Daoy (cell line): ENCODE measurements at places on chromosomes 12 and 14. TPM values are rescaled to one million over a fixed set of nuclear protein-coding genes. Genes with fewer than 3 reads are reported as not detected.
A peak's percentile ranks its signal among the peaks of the same experiment; 100 is the strongest.

- no peak for DNase-seq
Measured at GRCh38 chr14:69664865-69665526, 53.6 kb downstream of the SUSD6 start.

GRCh38 chr12:58242796-58243630 lies 301.6 kb downstream of the ATP23 start:
- DNase-seq = peak; percentile 35

DNA sequence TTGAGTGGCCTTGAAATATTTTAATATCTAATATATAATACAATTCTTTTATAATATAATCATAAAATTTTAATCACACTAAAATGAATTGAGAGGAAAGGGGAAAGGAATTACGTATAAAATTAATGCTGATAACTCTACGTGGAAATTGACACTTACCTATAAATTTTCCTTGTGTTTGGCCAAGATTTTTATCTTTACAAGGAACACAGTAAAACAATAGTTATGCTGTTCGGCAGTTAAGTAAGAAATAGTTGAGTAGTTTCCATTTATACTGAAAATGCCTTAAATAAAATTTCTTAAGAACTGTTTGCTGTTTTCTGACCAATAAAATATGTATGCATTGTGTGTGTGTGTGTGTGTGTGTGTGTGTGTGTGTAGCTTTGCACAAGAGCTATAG lies 294.4 kb downstream of the LRFN5 start:
- DNase-seq = no peak

DNA sequence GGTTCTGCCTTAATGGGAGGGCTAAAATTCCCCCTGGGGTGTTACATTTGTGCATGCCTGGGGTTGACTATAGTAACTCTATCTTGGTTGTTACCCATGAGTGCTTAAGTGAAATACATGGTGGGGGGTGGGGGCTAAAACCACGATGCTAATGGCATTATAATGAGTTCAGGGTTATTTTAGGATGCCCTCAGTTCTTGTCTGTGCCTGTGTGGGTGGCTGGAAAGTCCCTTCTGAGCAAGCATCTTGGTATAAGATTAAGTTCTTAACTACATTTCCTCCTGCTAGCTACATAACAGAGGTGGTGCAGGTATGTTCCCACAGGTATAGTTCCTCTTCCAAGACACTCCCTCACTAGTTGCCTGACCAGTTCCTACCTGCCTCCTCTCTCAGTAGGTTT lies 822.3 kb downstream of the LRFN5 start:
- DNase-seq = peak; percentile 21

DNA sequence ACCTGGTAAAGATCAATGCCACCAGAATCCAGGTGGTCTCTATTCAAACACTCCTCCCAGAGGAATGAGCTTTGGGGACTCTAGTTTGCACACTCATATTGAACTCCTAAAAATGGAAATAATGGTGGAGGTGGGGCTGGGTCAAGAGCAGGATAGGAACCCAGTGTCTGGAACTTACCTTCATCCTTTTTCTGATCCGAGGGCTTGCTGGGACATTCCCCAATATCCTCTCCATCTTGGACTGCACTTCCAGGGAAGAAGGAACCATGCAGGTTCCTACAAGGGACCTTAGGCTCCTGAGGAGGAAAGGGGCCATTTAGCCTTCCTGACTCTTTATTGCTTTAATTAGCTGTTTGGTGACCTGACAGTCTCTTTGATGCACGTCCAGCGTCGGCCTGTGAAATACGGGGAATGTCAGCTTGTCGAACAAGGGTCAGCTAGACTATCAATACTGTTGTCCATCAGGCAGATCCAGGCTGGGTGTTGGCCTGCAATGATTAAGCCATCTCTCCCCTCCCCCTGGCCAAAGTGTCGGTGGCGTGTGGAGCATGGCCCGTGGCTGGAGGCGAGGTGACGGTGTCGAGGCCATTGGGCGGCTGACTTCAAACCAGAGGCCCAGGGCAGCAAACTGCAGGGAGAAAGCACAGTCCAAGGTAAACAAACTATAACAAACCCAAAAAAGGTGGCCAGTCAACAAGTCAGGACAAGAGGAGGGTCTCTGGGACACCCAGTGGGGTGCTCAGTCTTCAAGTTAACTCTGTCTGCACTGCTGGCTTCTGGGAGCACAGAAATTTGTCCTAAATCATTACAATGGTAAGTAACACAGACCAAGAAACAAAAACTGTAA lies 405.2 kb upstream of the TBX3 start:
- DNase-seq = no peak

DNA sequence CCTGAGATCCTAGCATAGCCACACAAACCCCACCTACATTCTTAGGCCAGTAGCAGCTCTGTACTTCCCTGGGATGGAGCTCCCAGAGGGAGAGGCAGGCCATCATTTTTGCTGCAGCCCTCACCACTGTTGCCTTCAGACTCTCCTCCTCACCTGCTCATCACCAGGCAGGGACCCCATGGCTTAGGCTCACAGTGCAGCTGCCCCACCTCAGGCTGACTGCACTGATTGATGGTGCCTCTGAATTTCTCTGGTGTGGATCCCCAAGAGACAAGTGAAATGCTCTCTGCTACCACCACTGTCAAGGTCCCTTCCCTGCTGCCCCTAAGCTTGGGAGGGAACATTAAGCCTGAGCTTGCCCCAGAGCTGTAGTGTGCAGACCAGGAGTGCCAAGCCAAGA lies 76.2 kb downstream of the TMTC3 start:
- DNase-seq = no peak

KRT6B gene
- not detected in 2 replicates for total RNA-seq

DTX1 gene
- 0.24 and 2.3 TPM in 2 replicates for total RNA-seq

SMIM41 gene
- not detected in 2 replicates for total RNA-seq

TEX22 gene
- total RNA-seq = 0.29 and 1.3 TPM in 2 replicates
